ENCODE measurements at places on chromosomes 2 and 18.

GRCh38 chr2:159051133-159051532, 82.7 kb downstream of the TANC1 start:
- no peak for DNase-seq

- DNase-seq, result no peak
Measured at GRCh38 chr18:68275616-68276015, 439.3 kb downstream of the TMX3 start.

DNA sequence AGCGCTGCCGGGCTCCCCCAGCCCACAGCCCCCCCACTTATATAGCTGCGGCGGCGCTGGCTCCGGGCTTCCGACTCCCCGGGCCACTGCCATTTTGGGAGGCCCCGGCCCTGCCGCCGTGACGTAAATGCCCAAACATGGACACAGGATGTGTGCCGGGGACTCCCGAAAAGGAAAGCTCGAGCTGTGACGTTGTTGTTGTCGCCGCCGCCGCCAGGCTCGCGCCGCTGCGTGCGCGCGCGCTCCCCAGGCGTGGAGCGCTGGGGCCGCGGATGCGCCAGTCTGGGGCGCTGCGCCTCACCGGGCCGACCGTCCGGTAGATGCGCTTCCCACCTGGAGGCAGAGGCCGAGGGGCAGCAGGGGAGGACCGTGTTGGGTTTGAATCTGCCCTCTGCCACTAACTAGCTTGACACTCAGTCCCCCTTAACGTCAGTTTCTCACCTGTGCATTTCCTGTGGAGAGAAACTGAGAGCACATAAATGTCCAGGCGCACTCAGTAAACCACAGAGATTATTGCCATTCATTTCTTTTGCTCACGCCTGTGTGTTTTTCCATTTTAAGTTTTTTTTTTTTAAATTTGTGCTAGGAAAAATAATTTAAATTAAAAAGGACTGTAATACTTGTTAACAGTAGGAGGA, at the start of gene EGR4:
Gene EGR4, minus strand, starts transcription at position 15 of the 638 bp plus-strand sequence. CDS start 231 bp downstream, outside the sequence.
- no peak for DNase-seq

DNA sequence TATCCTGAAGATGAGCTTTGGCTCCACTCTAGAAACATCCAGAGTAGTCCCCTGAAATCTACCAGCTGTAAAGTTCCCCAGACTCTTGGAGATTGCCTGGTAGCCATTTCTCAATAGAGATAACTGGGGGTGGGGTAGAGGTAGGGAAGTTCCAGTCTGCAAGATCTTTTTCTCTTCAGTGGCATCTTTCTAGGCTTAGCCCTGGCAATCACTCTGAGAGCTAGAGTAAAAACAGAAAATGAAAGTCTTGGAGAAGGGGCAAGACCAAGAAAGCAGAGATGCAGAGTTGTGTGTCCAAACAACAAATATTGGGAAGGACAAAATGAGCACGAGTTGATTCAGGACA, 41.8 kb upstream of the LCLAT1 start:
- DNase-seq, result no peak

DNA sequence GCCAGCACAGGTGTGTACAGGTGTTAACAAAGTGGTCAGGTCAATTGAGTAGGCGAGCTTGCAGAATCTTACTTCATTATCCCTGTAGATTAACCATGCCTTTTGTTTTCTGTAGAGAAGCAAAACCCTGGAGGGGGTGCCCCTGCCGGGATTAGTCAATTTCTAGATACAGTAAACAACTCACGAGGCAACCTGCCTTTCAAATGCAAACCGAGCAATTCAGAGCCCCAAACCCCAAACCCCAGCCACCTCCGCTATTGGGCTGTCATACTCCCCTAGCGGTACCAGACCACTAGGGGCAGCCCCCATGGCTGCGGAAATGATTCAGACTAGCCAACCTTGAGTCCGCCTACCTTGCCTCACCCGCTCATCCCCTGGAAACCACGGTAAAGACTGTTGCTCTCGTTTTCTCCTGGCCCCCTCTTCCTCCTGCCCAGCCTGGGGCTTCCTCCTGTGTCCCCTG, 61.4 kb upstream of the KIF5C start:
- DNase-seq, result no peak

- no peak for DNase-seq
Measured at GRCh38 chr2:69077252-69077950, 64.4 kb downstream of the ANTXR1 start.

DNA sequence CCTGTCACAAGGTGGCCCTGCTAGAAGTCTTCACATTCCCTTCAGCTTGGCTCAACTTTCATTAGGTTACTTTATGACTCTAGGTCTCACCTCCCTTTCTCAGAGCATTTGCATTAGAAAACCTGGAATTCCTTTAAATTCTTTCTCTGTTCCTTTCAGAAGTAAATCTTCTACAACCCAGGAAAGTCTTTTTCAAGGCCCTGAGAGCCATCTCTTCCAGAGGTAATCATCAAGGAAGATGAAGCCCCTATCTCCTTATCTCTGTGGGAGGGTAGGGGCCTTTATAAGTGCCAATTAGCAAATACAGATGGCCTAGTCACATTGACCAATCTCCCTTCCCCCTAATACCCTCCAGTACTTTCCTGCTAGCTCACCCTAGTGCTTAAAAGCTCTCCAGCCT, 848.0 kb upstream of the FAM98A start:
- DNase-seq, result no peak

DNA sequence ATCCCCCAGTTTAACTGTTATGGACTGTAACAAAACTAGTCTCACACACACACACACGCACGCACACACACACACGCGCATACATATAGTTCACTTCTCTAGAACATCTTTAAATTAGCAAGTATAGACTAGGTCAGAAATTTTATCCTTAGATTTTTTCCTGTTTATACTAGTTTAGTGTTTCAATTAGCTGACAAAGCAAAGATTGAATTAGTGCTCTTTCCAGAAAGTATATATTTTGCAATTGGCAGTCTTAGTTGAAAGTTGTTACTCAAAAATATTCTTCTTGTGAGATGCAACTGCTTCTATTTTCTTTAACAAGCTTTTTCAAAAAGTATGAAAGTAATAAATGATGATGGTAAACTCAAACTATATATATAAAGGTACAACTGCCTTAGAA, 22.5 kb downstream of the PLEKHA3 start:
- DNase-seq, result no peak

DNA sequence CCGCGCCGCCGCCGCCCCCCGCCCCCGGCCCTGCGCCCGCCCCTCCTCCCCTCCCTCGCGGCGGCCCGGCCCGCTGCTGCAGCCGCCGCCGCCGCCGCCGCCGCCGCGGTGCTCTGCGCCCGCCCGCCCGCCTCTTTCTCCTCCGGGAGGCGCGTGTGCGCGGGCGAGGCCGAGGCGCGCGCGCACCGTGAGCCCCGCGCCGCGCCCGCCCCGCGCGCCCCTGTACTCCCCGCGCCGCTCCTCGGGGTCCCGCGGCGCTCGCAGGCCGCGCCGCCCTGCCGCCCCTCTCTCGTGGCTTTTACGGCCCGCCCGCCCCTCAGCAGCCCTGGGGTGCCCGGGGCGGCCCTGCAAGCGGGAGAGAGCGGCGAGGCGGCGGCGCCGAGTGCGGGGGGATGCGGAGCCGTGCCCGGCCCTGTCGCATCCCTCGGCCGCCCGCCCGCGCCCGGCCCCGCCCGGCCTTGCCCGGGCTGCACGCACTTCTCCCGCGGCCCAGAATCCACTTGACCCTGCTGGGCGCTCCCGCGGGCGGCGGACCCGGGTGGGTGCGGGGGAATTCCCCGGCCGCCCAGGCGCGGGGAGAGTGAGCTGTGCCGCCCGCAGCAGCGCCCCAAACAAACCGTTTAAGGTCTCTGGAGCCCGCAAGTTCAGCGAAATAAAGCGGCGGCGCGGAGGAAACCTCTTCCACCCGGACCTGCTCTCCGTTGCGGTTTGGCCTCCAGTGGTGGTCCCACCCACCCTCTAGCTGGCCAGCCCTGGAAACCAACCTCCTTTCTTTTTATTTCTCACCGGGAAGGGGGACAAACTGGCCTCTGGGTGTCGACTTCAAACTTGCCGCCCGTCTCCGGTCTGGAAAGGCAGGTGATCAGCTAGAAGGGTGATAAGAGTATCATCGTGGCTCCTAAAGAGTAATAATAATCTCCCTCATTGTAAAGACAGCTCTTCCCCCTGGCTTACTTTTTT, 37.4 kb downstream of the AFF3 start:
- no peak for DNase-seq

GRCh38 chr2:241975593-241976284, 106.2 kb downstream of the RTP5 start:
- no peak for DNase-seq

GRCh38 chr2:5587766-5588165, 104.4 kb upstream of the SOX11 start:
- DNase-seq, result no peak

DNA sequence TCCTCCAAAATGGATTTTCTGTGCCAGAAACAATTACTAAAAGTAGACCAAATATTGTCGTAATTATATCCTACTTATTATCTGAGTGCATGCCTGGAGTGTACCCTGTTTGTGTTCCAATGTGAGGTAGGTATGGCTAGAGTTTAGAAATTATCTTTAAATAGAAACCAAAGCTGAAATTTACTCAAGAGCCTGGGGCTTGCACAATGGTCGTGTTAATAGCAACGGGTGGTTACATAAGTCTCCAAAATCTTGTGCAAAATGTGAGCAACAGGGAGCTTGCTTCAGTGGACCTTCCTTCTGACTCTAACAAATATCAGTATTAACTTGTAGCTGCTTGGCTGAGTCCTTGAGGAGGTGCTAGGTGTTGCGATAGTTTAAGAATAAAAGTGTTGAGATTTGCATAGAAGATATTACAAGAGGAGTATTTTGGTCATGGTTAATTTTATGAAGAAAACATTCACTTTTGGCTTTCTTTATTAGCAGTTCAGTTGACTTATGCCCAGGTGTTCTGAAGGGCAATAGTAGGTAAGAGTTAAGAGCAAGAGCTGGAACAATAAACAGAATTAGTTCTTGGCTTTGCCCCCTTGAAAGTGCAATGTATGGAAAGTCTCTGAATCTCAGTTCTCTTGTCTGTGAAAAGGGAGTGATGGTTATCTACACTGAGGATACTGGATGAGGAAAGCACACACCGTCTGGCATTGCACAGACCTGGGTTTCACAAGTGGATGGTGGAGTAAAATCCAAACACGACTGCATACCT, 4.6 kb downstream of the CXCR4 start:
- no peak for DNase-seq

DNA sequence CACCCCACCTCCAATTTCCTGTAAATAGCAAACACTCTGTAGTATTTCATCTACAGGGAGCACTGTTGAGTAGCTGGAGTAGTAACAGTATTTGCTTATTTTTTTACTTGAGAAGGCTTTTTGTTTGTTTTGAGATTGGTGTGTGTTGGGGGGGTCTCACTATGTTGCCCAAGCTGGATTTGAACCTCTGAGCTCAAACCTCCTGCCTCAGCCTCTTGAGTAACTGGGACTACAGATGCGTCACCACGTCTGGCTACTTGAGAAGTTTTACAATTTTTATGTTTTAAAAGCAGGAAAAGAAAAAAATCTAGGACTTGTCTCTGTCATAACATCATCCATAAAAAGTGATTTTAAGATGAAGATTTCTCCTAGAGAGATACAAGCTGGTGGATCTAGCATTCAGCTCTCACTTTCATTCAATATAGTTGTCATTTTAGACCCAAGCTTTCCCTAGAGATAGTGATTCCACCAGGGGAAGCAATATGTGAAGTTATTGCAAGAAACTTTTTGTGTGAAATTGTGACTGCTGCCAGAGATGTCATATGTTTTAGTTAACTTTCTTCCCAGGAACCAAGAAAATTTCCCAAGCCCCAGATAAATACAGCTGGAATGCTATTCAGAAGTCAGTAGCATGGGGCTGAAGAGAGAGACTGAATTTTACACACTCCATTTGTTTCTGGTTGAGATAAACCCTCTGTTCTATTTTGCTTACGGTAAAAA, 60.2 kb upstream of the MAP4K3 start:
- no peak for DNase-seq

GRCh38 chr2:220356076-220356475, 728.6 kb downstream of the SLC4A3 start:
- DNase-seq, result no peak

GRCh38 chr2:232681527-232681926, 15.6 kb upstream of the GIGYF2 start:
- DNase-seq, result no peak

- no peak for DNase-seq
Measured at GRCh38 chr2:144935736-144936135, 415.8 kb upstream of the ZEB2 start.

- no peak for DNase-seq
Measured at GRCh38 chr18:78993014-78993926, 13.7 kb downstream of the SALL3 start.

- DNase-seq, result no peak
Measured at GRCh38 chr2:118569876-118570535, 277.4 kb downstream of the EN1 start.

- no peak for DNase-seq
Measured at GRCh38 chr2:235570966-235571692, 77.3 kb downstream of the AGAP1 start.

DNA sequence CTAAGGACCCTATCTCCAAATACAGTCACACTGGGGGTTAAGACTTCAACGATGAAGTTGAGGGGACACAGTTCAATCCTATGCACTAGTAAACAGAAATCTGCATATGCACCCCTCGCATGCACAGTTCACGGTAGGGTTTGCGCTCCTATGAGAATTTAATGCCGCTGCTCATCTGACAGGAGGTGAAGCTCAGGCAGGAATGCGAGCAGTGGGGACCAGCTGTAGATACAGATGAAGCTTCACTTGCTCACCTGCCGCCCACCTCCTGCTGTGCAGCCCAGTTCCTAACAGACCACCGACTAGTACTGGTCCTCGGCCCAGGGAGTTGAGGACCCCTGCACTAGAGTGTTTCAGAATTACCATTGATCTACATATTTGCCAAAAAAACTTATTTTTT, 40.0 kb upstream of the FAHD2A start:
- DNase-seq, result no peak

DNA sequence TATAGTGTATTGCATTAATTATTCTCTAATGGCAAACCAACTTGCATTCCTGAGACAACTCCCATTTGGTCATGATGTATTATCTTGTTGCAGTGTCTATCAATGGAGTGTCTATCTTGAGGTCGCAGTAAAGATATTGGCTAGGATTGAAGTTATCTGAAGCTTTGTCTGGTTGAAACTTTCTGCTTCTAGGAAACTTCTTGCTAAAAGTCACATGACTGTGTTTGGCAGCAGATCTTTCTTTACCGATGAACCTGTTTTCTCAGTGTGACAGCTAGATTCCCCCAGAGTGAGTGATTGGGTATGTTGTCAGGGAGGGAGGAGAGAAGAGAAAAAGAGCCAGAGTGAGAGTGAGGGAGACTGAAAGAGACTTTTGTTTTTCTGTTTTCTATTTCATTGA, 119.6 kb downstream of the QPCT start:
- DNase-seq, result no peak

DNA sequence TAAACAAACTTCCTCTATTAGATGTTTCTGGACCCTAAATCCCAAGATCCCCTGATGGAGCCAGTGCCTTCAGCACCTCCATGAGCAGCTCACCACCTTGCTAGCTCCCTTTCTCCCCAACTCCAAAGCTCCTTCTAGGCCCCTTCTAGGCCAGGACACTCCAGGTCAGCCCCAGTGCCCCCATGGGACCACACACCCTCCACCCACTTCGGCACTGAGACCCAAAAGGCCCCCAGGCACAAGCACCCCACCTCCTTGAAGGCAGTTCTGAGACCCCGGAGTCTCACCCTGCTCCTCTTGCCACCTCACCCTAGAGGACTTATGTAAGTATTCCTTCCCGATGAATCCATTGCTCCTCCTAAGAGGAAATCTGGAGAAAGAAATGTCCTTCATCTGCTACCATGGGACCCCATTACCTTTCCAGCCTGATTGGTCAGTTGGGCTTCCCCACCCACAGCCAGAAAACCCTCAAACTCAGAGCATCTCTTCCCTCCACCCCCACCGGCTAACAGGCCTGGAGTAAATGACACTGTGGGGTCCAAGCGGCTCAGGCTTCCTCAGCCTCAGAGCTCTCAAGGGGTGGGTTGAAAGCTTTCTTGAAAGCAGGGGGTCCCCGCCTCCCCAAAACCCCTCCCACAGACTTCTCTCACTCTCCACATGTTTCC, 9.8 kb upstream of the ARMC9 start:
- no peak for DNase-seq
